ENCODE measurements at places on chromosomes 2 and 18.

- DNase-seq = no peak
These were observed 59.2 kb downstream of the TGFA start for GRCh38 chr2:70494293-70494886.

GRCh38 chr2:216485237-216485636 is 13.4 kb upstream of the RPL37A start:
- DNase-seq = no peak

GRCh38 chr2:42888321-42889245 is 96.2 kb upstream of the HAAO start:
- no peak for DNase-seq

DNA sequence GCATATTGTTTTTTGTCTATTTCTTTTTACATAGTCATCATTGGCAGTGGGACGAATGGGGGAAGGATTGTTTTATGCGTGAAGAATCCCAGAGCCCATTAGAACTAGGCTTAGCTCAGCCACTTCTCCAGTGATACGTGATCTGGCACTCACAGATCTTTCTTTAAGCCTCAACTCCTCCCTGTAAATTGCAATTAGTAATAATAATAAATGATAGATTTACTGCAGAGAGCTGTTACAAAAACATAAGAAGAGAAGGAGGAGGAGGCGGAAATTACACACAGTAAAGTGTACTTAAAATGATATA is 629.3 kb downstream of the NRXN1 start:
- no peak for DNase-seq

DNA sequence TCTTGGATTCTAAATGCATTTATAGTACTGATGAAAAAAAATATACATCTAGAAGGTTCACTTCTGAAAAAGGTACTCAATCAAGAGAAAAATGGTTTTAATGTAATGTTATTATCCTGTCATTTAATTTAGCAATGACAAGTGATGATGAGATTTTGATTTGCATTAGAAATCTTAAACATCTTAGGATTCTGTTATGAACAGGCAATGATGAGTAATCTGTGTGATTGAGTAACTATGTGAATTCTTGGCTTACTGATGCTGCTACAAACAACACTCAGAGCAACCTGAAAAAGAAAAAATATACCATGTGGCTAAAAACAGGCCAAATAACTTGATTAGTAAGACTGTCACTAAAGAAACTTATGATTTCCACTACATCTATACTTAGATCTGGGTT is 30.1 kb downstream of the RBKS start:
- no peak for DNase-seq
